Stimulated activated CD4-positive, alpha-beta T cell treated with anti-CD3 and anti-CD28 coated beads, Interleukin-15, amount 100 ng/mL, for 1 hour (primary cell): ENCODE measurements at places on chromosomes 7 and 10.

DNA sequence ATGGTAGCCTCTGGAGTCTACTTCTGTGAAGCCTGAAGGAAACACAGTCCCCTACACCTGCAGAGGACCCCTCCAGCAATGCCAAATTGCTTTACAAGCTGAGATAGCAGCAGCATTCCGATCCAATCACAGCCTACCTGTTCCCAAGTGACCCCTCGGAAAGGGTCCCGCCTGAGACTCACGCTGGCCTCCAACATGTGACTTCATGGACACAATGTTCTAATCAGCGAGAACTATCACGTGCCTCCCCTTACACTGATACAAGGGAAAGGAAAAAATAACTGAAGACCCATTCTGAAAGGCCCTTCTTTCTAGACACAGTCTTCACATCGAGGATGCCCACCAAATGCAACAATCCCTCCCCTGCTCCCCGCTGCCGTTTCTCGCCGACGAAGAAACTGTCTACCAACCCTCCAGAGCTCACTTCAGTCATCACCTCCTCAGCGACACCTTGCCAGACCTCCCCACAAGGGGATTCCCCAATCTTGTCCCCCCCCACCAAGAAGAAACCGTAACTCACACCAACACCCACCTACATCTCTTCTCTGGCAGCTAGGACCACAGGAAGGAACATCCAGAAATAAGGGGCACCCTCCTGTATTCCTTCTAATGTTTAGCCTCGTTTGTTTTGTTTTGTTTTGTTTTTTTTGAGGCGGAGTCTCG is 1.8 kb downstream of the SNX8 start:
- no peak for DNase-seq

GRCh38 chr7:134701272-134701671 is 54.6 kb downstream of the BPGM start:
- no peak for DNase-seq

- no peak for DNase-seq
These were observed 116.8 kb downstream of the LARP4B start for GRCh38 chr10:814536-815302.

DNA sequence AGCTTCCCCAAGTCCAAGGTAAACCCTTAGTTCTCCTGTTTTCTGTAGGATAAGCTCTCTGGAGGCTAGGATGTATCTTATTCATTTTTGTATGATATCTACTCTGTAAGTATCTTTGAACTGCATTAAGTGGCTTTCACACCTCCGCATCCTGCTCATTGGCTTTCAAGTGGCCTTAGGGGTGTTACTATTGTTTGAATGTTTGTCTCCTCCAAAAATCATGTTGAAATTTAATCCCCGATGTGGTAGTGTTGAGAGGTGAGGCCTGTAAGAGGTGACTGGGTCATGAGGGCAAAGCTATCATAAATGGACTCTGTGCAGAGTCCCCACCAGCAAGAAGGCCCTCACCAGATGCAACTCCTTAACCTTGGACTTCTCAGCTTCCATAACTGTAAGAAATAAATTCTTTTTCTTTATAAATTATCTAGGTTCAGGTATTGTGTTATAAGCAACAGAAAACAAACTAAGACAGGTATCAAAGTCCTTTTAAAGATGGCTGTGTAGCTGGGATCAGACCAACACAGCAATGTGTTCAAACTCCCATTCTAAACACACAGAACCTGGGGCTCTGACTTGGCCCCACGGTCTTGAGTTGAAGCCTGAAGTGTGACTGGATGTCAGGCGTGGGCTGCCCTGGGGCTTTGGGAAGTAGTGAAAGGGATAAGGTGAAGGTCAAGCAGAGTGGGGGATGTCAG is 25.9 kb downstream of the TBXAS1 start:
- DNase-seq, result no peak

GRCh38 chr7:69109246-69109645 is 489.0 kb upstream of the AUTS2 start:
- no peak for DNase-seq

GRCh38 chr10:99467236-99467999 is 37.0 kb upstream of the GOT1 start:
- no peak for DNase-seq

- no peak for DNase-seq
These were observed 94.8 kb upstream of the AFAP1L2 start for GRCh38 chr10:114499116-114499515.

DNA sequence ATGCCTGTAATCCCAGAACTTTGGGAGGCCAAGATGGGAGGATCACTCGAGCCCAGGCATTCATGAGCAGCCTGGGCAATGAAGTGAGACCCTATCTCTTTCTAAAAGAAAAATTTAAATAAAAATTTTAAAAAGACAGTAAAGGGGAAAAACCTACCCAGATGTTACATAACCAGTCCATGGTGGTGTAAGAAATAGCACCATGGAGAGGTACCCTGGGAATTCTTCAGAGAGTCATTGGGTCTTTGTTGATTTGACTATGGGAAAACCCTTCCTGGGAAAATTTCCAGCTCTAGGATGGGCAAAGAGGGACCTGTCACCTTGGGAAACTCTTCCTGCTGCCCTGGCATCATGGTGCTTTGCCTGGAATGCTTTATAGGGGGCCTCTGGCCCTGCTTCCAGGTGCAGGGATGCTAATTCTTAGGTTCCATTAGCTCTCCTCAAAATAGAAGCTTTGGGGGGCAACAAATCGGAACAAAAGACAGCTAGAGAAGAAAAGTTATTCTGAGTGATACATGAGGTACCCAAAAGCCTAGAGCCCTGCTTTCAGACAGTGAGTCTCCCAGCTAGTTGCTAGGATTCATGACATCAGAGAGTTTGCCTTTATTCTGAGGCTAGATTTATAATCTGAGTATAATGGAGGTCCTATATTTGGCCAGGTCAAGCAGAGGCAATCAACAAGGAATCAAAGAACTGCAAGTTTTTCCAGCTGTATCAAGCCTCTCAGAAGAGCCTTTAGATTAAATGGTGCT is 10.1 kb downstream of the CCDC136 start:
- DNase-seq, result no peak

- DNase-seq, result no peak
These were observed 15.9 kb downstream of the GUSB start for GRCh38 chr7:65966146-65966545.

GRCh38 chr10:50280049-50280841 is 28.9 kb upstream of the ASAH2 start:
- DNase-seq, result no peak

GRCh38 chr7:4091767-4092166 is 590.3 kb upstream of the FOXK1 start:
- DNase-seq, result no peak

- no peak for DNase-seq
These were observed 80.0 kb downstream of the NEBL start for GRCh38 chr10:20817116-20817515.
